ENCODE measurements at places on chromosomes 5 and 9. TPM values are rescaled to one million over a fixed set of nuclear protein-coding genes. Genes with fewer than 3 reads are reported as not detected.

HAVCR1 gene
- not detected for total RNA-seq

SOHLH1 gene
- 0.18 TPM for total RNA-seq

STKLD1 gene
- total RNA-seq, result 0.64 TPM

GFM2 gene
- total RNA-seq, result 25.1 TPM

NME5 gene
- 0.82 TPM for total RNA-seq

CTXN3 gene
- 5.4 TPM for total RNA-seq

ACSL6 gene
- total RNA-seq, result 0.80 TPM

- no peak overlapping the region for H3K4me3 ChIP-seq
- no peak overlapping the region for H3K27ac ChIP-seq
- H3K4me1 ChIP-seq, result peaks cover 6% of the 10 kb centered on the region
- H3K36me3 ChIP-seq, result no peaks in the 10 kb centered on the region
Observed at GRCh38 chr5:125190232-125191087, 444.0 kb upstream of the ZNF608 start.

- no peaks in the 10 kb centered on the region for H3K27me3 ChIP-seq
- no peak for DNase-seq
- no peaks in the 10 kb centered on the region for H3K36me3 ChIP-seq
- peaks cover 5% of the 10 kb centered on the region for H3K4me1 ChIP-seq
Observed at GRCh38 chr5:118678746-118679145, 309.6 kb downstream of the DTWD2 start.

- H3K27ac ChIP-seq, result no peak overlapping the region
- DNase-seq, result no peak
- peaks cover 10% of the 10 kb centered on the region for H3K4me1 ChIP-seq
- H3K27me3 ChIP-seq, result peaks cover 2% of the 10 kb centered on the region
Observed at GRCh38 chr5:118628660-118629354, 359.5 kb downstream of the DTWD2 start.

- DNase-seq, result no peak
- peak overlapping the region; percentile 99 for H3K4me3 ChIP-seq
- H3K27ac ChIP-seq, result peak overlapping the region; percentile 99
- peaks cover 17% of the 10 kb centered on the region for H3K36me3 ChIP-seq
- no peaks in the 10 kb centered on the region for H3K27me3 ChIP-seq
Observed at GRCh38 chr9:128321879-128322403, 306 bp downstream of the TRUB2 start.

GRCh38 chr9:111914749-111915424 lies 18.3 kb downstream of the UGCG start:
- no peak overlapping the region for H3K4me3 ChIP-seq
- no peaks in the 10 kb centered on the region for H3K27me3 ChIP-seq
- no peak overlapping the region for H3K27ac ChIP-seq
- no peak for DNase-seq
- H3K36me3 ChIP-seq, result no peaks in the 10 kb centered on the region
- no peaks in the 10 kb centered on the region for H3K4me1 ChIP-seq

GRCh38 chr9:93060746-93061259 lies 2.3 kb downstream of the SUSD3 start:
- H3K36me3 ChIP-seq, result no peaks in the 10 kb centered on the region
- DNase-seq, result no peak
- H3K27ac ChIP-seq, result no peak overlapping the region
- H3K27me3 ChIP-seq, result peaks cover 14% of the 10 kb centered on the region
- no peak overlapping the region for H3K4me3 ChIP-seq

DNA sequence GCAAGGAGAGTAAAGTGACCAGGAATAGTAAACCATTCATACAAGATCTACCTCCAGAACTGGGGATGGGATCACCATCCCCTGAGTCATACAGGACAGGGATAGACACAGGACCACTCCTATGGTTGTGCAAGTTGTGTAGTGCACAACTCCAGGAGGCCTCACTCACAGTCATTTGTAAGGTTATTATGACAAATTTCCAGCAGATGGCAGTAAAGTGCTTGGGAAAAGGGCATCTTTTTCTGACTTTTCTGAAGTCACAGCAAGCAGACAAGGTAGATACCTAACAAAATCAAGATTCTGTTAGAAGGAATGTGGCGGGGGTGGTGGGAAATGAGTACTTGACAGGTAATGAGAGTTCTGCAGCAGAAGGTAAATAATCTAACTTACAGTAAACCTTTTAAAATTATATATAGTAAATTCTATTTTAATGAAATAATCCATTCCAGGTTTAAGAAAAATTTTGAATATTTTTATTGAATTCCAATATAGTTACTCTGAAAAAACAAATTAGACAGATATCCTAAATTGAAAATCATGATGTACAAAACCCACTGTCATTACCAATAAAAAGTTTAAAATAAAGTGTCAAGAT lies 16.7 kb upstream of the KIF27 start:
- H3K36me3 ChIP-seq, result no peaks in the 10 kb centered on the region
- no peak overlapping the region for H3K27ac ChIP-seq
- peak; percentile 43 for DNase-seq
- no peak overlapping the region for H3K4me3 ChIP-seq
- H3K27me3 ChIP-seq, result peaks cover 1% of the 10 kb centered on the region

DNA sequence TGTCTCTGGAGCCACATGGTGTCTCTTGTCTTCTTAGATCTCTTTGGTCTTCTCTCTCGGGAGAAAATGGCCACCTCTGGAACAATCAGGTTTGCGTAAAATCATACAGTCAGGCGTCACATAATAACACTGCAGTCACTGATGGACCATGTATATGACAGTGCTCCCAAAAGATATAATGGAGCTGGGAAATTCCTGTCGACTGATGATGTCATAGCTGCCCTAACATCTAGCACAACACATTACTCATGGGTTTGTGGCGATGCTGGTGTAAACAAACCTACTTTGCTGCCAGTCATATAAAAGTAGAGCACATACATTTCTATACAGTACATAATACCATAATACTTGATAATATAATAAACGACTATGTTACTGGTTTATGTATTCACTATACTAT lies 30.1 kb upstream of the RAI14 start:
- H3K27ac ChIP-seq, result no peak overlapping the region
- no peaks in the 10 kb centered on the region for H3K27me3 ChIP-seq
- H3K4me3 ChIP-seq, result no peak overlapping the region
- DNase-seq, result no peak
- H3K36me3 ChIP-seq, result no peaks in the 10 kb centered on the region
- H3K4me1 ChIP-seq, result peaks cover 8% of the 10 kb centered on the region
